Urothelium cell line (cell line): ENCODE measurements at places on chromosomes 12 and 14.

- DNase-seq: no peak
Measured at GRCh38 chr14:70811050-70811449, 1.7 kb upstream of the MAP3K9 start.

DNA sequence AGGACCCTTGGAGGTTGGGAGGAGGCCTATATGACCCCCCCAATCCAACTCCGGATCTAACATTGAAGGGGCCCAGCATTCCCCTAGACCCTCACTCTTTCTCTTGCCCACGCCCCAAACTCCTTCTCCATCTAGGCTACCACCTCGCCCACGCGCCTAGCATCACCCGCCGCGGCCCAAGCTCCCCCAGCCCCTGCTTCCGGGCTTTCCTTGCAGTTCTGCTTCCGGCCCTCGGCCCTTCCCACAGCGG, 445 bp downstream of the CERS5 start:
- no peak for DNase-seq

- no peak for DNase-seq
Measured at GRCh38 chr12:9118158-9118557, 2.4 kb upstream of the A2M start.

- no peak for DNase-seq
Measured at GRCh38 chr14:93262446-93262845, 55.4 kb downstream of the UBR7 start.

- DNase-seq: no peak
Measured at GRCh38 chr14:60021619-60022018, 70.1 kb upstream of the PCNX4 start.

- DNase-seq: no peak
Measured at GRCh38 chr12:12502815-12503151, 59.9 kb downstream of the DUSP16 start.

- DNase-seq: no peak
Measured at GRCh38 chr14:103126873-103127304, 3.6 kb downstream of the TNFAIP2 start.

DNA sequence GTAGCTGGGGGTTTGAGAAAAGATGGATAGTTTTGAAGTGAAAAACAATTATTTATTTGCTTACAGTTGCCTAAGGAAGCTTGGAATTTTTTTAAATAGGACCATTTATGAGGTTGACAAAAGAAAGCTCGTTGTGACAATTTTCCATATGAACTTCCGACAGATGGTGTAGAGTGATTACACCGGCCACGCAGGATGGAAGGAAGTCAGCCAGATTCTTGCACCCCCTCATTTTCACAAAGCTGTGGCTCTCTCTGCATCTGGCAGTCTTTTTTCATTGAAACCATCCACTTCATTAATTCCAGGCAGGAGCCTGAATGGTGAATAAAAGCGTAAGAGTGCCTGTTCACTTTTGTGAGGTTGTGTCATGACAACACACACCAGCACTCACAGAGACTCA, 1284.1 kb downstream of the AACS start:
- no peak for DNase-seq

- DNase-seq: no peak
Measured at GRCh38 chr12:5328669-5329517, 103.0 kb upstream of the NTF3 start.

DNA sequence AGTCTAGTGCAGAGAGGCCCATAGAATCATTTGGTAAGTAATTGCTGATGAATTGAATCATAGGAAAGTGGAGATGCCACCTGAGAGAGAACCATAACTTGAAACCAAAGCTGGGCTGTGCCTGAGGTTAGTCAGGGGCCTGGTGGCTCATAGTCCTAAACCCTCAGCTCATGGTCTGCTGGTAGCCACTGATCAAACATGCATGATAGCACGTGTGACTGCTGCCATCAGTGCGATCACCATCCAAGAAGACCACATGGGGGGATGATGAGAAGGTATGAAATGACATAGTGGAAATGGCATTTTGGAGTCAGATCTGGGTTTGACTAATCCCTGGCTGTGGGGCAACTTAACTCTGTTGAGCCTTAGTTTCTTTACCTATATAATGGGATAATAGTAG, 190.5 kb downstream of the CACNA1C start:
- DNase-seq: no peak
